ENCODE measurements at places on chromosomes 4 and X.

GRCh38 chr4:151567056-151567455, 158.1 kb downstream of the FHIP1A start:
- DNase-seq, result no peak

GRCh38 chr4:84677093-84677492, 94.2 kb downstream of the CDS1 start:
- no peak for DNase-seq

- DNase-seq, result no peak
Measured at GRCh38 chrX:23885803-23886202, 21.9 kb downstream of the APOO start.

- DNase-seq, result no peak
Measured at GRCh38 chr4:98176531-98176930, 33.3 kb upstream of the STPG2 start.

DNA sequence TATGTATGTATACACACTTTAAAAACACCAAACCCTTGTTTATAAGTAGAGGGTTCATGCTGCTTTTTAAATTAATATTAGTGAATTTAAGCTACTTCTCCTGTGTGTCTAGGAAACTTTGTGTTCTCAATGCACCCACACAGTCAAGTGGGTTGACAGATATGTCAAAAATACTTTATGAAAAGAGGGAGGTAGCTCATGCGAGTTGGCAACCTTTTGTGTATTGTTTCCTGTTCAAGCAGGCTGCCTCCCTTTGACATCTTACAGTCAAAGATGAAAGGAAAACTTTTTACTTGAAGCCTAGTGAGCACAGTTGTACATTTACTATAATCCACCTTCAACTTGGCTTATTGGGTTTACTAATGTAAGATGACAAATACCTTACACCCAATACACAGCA, 218.4 kb downstream of the KLHL13 start:
- no peak for DNase-seq

DNA sequence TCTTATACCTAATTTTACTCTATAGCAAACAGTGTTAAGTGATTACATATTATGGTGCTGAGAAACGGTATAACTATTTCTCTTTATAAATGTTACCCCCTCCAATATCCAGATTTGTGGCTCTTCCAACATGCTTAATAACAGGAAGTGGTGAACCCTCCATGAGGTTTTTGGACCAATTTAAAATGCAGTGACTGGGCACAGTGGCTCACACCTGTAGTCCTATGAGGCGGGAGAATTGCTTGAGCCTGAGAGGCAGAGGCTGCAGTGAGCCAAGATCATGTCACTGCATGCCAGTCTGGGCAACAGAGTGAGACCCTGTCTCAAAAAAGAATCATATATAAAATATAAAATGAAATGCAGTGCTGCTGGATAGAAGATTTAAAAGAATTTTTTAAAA, 137.3 kb downstream of the MGST2 start:
- DNase-seq, result no peak

- no peak for DNase-seq
Measured at GRCh38 chr4:108342325-108342970, 173.7 kb upstream of the LEF1 start.

GRCh38 chr4:88533088-88533790, 9.7 kb upstream of the PYURF start:
- DNase-seq, result no peak

DNA sequence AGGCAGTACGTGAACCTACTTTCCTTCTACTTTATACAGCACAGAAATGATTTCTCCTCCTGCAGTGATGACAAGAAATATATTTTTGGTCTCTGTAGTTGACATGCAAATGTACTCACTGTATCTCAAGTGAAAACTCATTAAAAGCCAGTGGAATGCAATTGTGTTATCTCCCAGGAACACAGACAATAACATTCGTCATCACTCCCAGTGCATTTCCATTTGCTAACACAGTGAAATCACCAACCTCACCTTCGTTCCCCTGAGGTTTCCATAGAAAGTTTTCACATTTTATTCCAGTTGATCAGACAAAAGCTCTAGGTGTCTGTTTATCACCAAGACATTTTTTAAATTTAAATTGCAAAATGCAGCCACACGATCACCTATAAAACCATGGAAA, 2.5 kb upstream of the SPANXD start:
- no peak for DNase-seq

- no peak for DNase-seq
Measured at GRCh38 chr4:26870576-26871262, 10.1 kb downstream of the STIM2 start.

GRCh38 chrX:13764765-13765164, 30.2 kb downstream of the OFD1 start:
- no peak for DNase-seq

Data from RWPE2 (cell line).